Endodermal cell (in vitro differentiated cells): ENCODE measurements at places on chromosomes 2 and 18. TPM values are rescaled to one million over a fixed set of nuclear protein-coding genes. Genes with fewer than 3 reads are reported as not detected.

Gene KCNIP3
- 0.26 and 1.2 TPM in 2 replicates for total RNA-seq

DNA sequence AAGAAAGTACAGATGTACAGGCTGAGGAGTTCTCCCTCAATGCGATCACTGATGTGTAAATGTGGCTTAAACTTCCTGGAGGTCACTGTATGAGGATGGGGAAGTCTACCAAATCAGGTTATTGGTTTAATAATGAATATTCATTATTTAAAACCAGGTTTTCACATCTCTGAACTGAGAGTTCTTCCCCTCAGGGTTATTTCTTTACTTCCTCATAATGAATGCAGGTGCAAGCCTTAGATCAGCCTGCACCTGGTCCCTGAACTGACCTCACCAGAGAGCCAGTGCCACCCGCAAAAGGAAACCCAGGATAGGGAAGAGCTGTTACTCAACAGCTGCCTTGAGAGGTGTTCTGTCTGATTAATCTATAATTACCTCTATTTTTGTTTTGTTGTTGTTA, 369.0 kb downstream of the EPHA4 start:
- no peak for DNase-seq

DNA sequence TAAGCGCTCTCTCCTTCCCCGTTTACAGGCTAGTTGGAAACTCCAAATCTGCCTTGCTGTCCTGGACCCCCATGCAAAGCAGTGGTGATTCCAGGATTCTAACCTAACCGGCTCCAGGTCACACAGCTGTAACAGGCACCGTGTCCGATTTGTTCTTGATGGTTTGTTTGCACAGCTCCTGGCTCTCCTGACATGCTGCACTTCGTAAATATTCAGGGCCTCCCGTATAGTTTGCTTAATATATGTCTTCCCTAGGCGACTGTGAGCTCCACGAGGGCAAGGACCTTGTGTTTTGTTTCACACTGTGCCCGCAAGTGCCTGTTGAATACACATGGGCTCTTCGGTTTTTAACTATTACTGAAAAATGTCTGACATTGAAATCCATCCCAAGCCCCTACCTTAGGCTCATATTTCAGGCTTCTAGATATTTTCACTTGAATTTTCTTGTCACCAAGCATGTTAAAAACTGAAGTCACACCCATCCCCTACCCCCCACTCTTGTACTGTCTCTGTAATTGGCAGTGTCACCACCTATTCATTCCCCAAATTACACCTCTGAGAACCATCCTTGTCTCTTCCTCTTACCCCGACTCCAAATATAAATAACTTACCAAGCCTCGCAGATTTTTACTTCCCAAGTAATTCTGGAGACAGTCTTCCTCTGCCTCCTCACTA, 1.0 kb upstream of the PUM2 start:
- no peak for DNase-seq

GRCh38 chr18:3816610-3817363, 366.8 kb downstream of the TGIF1 start:
- no peak for DNase-seq
